ENCODE measurements at places on chromosomes 1 and 21.

- no peak for DNase-seq
Measured at GRCh38 chr1:17561247-17561548, 21.7 kb downstream of the ARHGEF10L start.

DNA sequence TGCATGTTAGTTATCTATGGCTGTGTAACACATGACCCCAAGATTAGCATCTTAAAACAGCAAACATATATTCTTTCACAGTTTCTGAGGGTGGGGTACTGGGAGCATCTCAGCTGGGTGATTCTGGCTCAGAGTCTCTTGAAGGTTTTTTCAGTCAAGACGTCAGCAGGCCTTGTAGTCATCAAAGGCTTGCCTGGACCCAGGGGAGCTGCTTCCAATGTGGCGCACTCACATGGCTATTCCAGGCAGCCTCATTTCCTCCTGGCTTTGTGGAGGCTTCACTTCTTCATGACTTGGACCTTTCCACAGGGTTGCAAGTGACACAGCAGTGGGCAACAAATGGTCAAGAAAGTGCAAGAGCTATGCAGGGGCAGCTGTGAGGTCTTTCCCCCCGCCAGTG is 114.7 kb downstream of the ACTL8 start:
- no peak for DNase-seq

DNA sequence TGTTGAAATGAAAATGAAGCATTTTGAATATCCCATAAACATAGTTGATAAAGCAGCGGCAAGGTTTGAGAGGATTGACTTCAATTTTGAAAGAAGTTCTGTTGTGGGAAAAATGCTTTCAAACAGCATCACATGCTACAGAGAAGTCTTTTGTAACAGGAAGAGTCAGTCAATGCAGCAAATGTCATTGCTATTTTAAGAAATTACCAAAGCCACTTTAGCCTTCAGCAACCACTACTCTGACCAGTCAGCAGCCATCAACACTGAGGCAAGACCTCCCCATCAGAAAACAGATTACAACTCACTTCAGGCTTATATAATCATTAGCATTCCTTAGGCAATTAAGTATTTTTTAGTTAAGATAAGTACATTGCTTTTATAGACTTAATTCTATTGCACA is 33.8 kb upstream of the FCRL3 start:
- no peak for DNase-seq

DNA sequence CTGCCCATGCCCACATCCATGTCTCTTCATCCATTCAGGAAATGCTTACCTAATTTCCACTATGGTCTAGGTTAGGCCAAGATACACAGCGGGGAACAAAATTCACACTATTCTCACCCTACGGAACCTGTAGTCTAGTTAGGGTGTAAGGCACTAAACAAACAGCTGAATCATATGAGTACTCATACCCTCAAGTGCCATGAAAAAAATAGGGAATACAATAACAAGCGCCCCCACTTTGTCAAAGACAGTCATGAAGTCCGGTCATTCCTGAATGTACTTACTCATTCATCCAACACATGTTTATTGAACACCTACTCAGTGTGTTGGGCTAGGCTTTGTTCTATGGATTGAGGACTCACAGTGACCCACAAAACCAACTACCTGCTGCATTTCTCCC is 6.2 kb upstream of the FYB2 start:
- DNase-seq = no peak

- no peak for DNase-seq
Measured at GRCh38 chr1:112815376-112815775, 100.2 kb upstream of the PPM1J start.

- DNase-seq = peak; percentile 82
Measured at GRCh38 chr1:151146412-151147131, at the start of gene SEMA6C. Gene SEMA6C (minus strand): TSS chr1:151146631. CDS start chr1:151142621, 4,010 bp downstream.

DNA sequence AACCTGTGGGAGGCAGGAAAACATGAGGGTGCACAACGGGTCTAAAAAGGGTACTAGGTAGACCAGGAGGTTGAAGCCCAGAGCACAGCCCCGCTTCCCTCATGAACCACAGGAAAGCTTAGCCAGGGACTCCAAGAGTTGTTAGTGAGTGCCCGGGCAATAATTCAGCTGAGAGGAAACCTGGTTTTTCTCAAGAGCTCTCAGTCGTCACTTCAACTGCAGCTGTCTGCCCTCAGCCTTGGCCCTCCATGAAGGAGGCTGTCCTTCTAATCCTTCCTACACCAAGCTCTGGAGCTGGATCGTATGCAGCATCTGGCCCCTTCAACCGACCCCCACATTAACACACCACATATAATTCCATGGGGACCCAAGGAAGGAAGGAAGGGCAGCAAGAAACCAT is 77.0 kb upstream of the BACE2 start:
- DNase-seq = no peak

- no peak for DNase-seq
Measured at GRCh38 chr1:223345720-223346119, 18.3 kb downstream of the SUSD4 start.

DNA sequence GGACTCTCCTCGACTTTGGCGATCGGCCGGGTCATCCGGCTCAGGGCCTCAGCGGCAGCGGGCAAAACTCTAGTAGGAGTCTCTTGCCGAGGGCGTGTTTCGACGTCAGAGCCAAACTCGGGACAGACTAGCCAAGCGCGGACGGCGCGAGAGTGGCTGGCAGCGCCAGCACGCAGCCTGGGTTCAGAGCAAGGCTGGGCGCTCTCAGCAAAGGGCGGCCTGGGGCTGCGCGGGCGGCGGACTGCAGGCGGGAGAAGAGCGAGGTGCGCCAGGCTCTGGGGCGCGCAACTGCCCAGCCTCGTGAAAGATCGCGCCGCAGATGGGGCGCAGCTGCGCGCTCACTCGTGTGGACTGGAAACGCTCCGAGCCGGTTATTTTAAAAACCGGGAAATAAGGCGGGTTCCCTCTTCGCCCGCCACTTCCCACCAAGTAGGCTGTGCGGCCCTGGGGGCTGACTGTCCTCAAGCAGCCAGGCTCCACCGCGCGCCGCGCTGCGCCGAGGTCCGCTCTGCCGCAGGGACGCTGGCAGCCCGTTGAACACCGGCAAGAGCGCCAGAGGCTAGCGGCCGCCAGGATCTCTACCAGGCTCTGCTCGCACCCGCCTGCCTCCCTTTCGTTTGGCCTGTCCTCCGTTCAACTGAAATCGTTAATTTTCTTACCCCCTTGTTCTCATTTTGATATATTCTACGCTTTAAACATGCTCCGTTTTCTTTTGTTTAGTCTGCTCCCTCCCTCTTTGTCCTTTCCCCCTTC is 2.4 kb downstream of the ALX3 start:
- DNase-seq = no peak

GRCh38 chr1:119659628-119660027 is 11.6 kb upstream of the ZNF697 start:
- no peak for DNase-seq

DNA sequence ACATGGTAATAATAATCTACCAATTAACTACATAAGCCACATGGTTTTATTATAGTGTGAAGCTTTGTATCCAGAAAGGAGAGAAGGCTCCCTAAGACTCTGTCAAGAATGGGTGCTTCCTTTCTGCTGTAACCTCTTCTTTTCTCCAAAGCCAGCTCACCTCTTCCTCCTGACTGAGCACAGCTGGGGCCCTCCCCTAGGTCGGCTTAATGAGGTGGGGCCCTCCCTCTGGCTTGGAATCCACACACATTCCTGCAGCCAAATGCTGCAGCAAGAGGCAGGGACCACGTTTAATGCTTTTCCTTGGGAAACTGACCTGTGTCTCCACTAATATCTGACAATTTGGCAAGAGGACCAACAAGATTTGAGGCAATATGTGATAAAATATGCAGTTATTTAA is 94.8 kb downstream of the DSCAM start:
- no peak for DNase-seq

GRCh38 chr1:118155106-118155505 is 29.9 kb downstream of the SPAG17 start:
- no peak for DNase-seq

DNA sequence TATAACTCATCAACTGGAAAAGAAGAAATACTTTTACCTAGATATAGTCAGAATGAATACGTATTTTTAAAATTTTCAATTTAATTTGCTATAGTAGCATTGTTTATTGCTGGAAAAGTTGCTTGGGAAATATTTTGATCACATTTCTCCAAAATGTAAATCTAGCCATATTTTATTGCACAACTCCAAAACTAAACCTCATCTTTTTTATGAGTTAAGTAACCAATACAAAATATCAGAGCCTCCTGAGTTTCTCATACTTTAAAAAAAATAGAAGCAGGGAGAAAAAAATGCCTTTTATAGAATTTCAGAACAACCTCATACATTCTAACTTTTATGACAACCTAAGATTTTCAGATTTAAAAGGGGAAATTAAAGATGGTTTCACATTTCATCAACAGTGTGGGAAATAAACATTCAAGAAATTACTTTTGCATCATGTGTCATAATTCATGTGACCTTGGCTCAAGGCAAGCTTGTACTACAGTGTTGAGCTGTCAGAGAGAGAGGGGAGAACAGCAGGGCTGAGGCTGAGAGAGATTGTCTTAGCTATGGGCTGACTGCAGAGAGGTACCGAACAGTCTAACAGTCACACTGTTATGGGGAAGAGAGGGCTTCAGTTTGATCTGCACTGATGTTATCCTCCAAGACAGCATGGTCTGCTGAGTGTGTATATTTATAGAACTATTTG is 519.0 kb downstream of the LTN1 start:
- DNase-seq = no peak

GRCh38 chr1:72117621-72118020 is 164.7 kb downstream of the NEGR1 start:
- DNase-seq = no peak

- DNase-seq = peak; percentile 39
Measured at GRCh38 chr1:116855191-116855619, 54.5 kb upstream of the PTGFRN start.

- no peak for DNase-seq
Measured at GRCh38 chr1:180562640-180563025, 3.9 kb downstream of the OVAAL start.

DNA sequence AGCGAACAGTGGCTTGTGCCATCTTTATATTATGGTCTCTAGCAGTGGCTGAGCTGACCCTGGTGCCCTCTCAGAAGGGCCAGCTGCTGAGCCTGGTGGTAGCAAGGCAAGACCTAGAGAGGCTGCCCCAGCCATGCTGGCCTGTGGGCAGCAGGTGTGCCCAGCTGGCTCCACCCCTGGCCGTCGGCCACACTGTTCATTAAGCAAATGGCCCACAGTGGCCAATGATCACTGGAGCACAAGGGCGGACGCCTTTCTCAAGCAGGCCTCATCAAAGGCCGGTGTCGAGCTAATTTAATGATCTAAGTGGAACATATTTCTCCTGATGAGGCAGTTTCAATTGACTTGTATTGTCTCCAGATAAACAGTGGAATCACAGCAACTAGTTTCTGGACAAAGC is 89.4 kb downstream of the GRIK3 start:
- no peak for DNase-seq

Data from NCI-H2107 (cell line).